Fibroblast of skin of left quadriceps (primary cell): ENCODE measurements at places on chromosomes 3 and 15.
A peak's percentile ranks its signal among the peaks of the same experiment; 100 is the strongest.

GRCh38 chr3:143551761-143552160 lies 296.5 kb downstream of the SLC9A9 start:
- no peak for DNase-seq

GRCh38 chr15:33425142-33425541 lies 114.4 kb downstream of the RYR3 start:
- DNase-seq = peak; percentile 2

DNA sequence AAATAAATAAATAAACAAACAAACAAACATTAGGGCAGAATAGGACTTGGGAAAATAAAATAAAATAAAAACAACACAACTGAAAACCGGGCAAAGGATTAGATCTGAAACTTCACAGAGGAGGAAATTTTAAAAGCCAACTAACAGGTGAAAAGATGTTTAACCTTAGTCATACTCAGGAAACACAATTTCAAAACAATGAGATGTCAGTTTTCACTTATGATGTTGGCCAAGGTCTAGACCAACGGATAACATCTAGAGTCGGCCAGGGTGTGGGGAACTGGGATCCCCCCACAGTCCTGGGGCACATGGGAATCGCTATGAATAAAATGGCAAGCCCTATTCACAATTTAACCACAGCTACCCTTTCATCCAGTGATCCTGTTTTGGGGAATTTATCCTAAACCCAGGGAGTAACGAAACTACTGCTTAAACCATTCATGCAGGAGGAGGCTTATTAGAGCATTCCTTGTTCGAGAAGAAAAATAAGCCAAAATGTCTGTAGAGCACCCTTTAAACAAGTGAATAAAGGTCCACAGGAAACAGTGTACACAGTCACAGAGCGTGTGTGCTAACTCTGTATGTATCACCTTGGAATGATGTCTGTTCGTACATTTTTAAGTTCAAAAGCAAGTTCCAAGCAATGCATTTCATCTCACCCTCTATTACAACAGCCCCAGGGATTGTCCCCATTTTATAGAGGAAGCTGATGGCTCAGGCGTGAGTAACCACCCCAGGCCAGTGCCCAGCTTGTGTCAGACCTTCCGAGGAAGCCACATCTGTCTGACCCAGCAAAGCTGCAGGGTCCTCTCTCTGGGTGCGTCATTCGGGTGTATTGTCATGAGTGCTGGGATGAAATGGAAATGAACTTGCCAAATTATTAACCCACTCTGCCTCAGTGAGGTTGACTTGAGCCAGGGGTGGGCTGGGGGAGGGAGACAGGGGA lies 6.3 kb upstream of the ANPEP start:
- no peak for DNase-seq

DNA sequence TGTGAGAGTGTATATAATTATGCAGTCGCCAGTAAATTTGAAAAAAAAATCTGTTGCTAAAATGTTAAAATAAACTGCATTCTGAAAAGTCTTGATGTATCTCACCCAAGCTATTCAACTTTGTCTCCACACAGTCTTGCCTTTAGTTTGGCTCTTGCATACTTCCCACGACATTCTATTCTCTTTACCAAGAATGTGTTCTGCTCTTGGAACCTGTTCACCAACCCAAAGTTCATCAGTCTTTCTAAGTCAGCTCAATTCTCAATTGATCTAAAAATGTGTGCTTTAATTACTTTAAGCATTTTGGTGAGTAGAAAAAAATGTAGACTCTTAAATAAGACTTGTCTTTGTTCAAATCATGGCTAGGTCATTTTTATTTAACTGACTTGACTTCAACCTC lies 657.7 kb upstream of the TBL1XR1 start:
- DNase-seq = no peak

DNA sequence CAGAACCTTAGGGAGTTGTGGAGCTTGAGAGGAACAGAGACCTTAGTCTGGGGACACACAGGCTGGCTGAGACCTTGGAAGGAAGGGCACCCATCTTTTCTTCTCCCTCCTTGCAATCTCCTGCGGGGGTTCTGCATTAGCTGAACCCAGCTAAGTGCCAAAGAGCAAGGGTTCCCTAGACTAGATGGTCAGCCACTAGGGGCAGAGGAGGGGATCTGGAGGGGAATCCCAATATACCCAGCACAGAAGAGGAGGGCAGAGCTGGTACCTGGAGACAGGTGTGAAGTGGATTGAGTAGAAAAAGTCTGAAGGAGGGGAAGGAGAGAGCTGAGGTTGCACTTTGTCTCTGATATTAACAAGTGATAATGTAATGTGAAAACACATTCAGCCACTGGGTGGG lies 212.8 kb downstream of the ADAMTS9 start:
- DNase-seq = no peak
